ENCODE measurements at places on chromosomes 1 and 21.

- DNase-seq, result peak; percentile 17
Measured at GRCh38 chr1:116483481-116484309, 87.1 kb downstream of the CD58 start.

- DNase-seq, result no peak
Measured at GRCh38 chr1:223708001-223708359, 4.4 kb upstream of the CAPN2 start.

DNA sequence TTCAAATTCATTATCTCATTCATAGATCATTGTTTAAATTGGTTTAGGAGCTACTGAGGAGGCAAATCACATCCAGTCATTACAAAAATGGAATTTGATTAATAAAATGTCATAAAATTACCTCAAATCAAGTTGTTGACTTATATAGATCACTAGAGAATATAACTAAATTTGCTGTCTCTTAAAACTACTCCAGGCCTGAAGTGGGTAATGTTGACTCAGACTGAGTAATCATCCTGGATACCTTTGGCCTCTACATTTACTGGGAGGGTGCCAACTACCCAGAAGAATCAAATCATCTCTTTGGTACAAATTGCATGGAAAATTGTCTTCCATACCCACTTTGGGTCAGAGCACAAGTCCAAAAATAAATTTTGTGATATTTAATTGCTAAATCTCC is 191.2 kb upstream of the GREM2 start:
- no peak for DNase-seq

GRCh38 chr21:26954662-26955121 is 12.2 kb downstream of the ADAMTS5 start:
- DNase-seq, result no peak

GRCh38 chr1:214514819-214515383 is 36.5 kb downstream of the PTPN14 start:
- no peak for DNase-seq

DNA sequence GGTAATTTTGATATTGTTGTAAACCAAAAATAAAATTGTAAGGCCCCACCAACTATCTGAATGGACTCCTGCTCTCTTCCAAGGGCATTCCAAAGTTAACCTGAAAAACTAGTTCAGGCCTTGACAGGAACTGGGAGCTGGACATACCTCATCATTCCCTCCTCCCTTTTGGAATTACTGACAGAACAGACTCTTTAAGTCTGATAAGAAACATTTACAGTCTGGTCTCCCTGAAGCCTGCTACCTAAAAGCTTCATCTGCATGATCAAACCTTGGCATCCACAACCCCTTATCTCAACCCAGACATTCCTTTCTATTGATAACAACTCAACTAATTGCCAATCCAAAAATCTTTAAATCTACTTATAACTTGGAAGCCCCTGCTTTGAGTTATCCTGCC is 123.8 kb downstream of the TLR5 start:
- DNase-seq, result no peak

- no peak for DNase-seq
Measured at GRCh38 chr1:86154571-86155050, 2.0 kb downstream of the COL24A1 start.

- DNase-seq, result no peak
Measured at GRCh38 chr1:219171192-219171935, 2.3 kb upstream of the LYPLAL1 start.

- no peak for DNase-seq
Measured at GRCh38 chr21:38314558-38314957, 57.8 kb downstream of the KCNJ15 start.

DNA sequence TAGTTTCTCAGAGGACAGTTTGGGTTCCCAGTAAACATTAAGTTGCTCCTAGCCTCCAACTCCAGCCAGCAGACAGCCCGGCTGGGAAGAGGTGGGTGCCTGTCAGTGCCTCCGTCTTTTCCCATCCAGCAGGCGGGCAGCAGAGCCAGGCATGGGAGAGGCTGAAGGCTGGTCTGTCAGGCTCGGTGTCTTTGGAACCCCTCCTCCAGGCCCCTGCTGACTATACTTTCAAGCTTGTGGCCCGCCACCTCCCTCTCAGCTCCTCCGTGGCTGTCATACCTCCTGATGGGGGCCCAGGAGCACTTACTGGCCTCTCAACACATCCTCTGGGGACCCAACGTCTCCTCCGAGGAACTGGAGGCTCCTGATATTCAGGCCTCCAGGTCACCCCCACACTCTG is 140.9 kb downstream of the ACTL8 start:
- DNase-seq, result no peak

- no peak for DNase-seq
Measured at GRCh38 chr1:107047602-107048001, 8.9 kb upstream of the PRMT6 start.

DNA sequence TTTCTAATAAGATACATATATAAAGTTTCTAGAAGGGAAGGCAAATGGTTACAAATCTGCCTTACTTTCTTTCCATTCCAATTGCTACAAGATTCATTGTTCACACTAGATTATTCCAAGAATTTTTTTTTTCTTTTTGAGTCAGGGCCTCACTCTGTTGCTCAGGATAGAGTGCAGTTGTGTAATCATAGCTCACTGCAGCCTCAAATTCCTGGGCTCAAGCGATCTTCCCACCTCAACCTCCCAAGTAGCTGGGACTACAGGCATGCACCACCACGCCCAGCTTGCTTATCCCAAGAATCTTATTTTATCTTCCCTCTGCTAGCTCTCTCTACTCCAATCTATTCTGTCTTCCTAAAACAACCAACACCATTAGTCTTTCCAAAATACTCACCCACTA is 81.8 kb downstream of the KIAA0319L start:
- DNase-seq, result no peak

Data from midbrain (tissue), 1 donor.